ENCODE measurements at places on chromosomes 1 and 21.

DNA sequence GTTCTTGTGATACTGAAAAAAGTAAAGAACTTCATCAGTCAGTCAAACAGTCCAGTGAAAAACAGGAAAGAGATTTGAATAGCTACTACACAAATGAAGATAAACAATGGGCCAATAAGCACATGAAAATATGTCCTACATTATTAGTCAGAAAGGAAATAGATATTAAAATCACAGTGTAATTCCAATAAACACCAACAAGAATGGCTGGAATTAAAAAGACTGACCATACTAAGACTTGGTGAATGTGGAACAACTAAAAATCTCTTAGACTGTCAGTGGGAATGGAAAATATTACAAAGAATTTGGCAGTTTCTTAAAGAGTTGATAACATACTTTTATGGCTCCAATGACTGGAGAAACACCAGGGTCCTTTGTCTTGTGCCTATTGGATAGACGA, 241.8 kb upstream of the USP24 start:
- no peak for DNase-seq

- DNase-seq: no peak
Measured at GRCh38 chr1:194445244-194445643, 1258.8 kb upstream of the B3GALT2 start.

DNA sequence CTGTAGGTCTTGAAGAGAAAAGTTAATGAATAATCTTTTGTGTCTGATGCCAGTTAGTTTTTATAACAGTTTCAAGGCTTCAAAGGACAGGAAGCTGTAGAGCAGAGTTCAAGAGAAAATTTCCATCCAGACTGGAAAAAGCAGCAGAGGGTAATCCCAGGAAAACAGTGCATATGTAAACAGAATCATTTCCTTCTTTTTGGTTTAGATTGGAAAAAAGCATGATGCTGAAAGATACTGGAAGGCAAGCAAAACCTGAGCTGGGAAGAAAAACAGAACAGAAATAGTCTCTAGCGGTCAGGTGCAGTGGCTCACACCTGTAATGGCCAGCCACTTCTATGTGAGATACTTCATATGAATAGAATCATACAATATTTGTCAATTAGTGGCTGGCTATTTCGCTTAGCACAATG, 71.9 kb downstream of the ZSWIM5 start:
- no peak for DNase-seq

GRCh38 chr1:208300084-208300770, 56.0 kb upstream of the PLXNA2 start:
- no peak for DNase-seq

DNA sequence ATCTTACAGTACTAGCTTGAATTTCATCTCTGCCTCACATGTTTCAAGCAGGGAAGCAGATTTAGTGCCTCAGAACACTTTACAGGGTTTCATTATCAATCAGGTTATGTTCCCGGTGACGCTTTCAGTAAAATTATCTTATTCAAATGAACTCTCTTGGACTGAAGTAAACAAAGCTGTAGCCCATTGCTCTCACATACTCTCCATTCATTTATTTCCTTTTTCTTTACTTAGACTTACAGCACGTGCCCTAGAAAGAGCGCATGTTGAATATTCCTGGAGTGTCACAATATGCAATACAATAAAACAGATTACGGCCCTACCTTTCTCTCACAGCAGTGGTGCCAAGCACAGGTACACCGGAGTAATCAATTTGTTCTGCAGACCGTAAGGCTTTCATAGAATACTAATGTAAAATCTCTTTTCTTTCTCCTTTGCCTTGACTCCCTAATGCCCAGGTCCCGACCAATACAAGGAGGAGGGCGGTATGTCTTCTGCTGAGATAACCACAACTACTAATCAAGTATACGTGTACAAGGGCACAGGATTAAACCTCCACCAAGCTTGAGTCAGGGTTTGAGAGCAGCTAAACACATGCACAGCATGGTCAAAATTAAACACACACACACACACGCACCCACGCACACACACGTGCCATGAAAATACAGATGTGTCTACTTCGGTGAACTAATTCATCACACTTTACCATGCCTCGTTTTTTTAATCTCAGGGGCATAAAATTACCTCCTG, 62.8 kb downstream of the NRIP1 start:
- no peak for DNase-seq

Data from endothelial cell (in vitro differentiated cells).